ENCODE measurements at places on chromosomes 12 and 14. TPM values are rescaled to one million over a fixed set of nuclear protein-coding genes. Genes with fewer than 3 reads are reported as not detected.

GRCh38 chr12:75812271-75813018 lies 219.1 kb downstream of the PHLDA1 start:
- no peak for DNase-seq
- H3K27ac ChIP-seq: no peak overlapping the region
- H3K27me3 ChIP-seq: peaks cover 4% of the 10 kb centered on the region
- no peak overlapping the region for H3K4me3 ChIP-seq

DNA sequence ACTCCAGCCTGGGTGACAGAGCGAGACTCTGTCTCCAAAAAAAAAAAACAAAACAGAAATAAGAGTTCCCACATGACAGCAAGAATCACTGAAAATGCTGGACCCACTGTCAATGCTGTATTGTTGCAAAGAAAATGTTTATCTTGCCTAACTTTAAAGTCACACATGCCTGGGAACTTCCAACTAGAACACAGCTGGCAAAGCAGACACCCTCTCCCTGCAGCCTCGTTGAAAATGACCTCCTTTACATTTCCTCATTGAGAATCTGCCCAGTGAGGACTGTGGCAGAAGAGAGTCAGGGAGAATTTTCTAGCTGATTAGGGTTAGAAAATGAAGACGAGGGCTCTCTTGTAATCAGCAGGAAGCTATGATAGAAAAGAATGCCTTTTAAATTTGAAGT lies 42.8 kb upstream of the TCL1A start:
- no peak overlapping the region for H3K27ac ChIP-seq
- DNase-seq: no peak
- no peaks in the 10 kb centered on the region for H3K4me1 ChIP-seq
- H3K27me3 ChIP-seq: no peaks in the 10 kb centered on the region

DNA sequence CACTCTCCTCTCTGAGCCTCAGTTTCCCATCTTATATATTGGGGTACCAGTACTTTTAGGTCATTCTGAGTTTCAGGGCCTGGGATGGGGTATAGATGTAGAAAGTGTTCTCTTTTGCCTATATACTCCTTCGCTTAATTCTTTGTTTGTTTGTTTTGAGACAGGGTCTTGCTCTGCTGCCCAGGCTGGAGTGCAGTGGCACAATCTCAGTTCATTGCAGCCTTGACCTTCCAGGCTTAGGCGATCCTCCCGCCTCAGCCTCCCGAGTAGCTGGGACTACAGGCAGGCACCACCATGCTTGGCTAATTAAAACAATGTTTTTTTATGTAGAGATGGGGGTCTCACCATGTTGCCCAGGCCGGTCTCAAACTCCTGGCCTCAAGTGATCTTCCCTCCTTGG lies 152.1 kb downstream of the AACS start:
- no peak for DNase-seq
- H3K4me1 ChIP-seq: no peaks in the 10 kb centered on the region
- no peak overlapping the region for H3K27ac ChIP-seq
- H3K36me3 ChIP-seq: no peaks in the 10 kb centered on the region
- H3K27me3 ChIP-seq: peaks cover 19% of the 10 kb centered on the region
- no peak overlapping the region for H3K4me3 ChIP-seq

DNA sequence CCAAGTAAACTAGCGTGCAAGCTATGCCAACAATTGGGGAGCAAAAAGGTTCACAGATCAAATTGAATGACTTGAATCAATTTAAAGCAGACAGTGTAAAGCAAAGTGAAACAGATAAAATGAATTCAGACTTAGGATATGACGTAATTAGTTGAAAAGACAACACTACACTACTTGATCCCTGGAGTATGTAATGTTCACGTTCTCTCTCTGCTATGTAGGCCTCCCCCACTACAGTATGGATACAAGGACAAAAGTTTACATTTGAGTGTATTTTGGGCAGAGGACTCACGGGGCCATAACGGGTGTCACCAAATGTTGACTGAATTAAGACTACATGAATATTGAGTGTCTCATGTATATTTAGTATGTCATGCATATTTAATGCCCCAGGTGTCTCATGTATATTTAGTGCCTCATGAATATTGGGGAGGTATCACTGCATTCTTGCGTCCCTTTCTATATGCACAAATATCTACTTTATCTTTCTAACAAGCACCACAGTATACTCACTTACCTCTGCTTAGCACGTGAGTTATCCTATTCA lies 44.5 kb downstream of the RERGL start:
- H3K36me3 ChIP-seq: no peaks in the 10 kb centered on the region
- H3K4me3 ChIP-seq: no peak overlapping the region
- no peak overlapping the region for H3K27ac ChIP-seq
- H3K27me3 ChIP-seq: no peaks in the 10 kb centered on the region
- no peaks in the 10 kb centered on the region for H3K4me1 ChIP-seq

DNA sequence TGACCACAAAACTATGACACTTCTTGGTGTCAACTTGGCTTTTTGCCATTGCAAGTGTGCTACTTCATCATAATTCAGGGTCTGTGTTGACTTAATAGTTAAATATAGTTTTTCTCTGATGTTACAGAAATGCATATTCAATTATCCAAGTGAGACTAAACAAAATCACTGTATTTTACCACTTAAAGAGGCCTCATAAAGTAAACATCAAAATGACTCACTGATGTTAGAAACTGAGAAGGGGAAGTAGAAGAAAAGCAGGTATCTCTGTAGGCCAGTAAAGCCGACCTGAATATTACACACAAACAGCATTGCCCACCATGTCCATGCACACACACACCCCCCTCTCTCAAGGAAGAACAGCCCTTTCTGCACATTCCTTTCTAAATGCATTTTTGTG lies 55.4 kb downstream of the RPAP3 start:
- no peak overlapping the region for H3K4me3 ChIP-seq
- no peaks in the 10 kb centered on the region for H3K36me3 ChIP-seq
- H3K4me1 ChIP-seq: peaks cover 13% of the 10 kb centered on the region

GRCh38 chr12:39010406-39010805 lies 105.0 kb upstream of the CPNE8 start:
- DNase-seq: no peak
- no peak overlapping the region for H3K4me3 ChIP-seq
- H3K27ac ChIP-seq: no peak overlapping the region
- H3K27me3 ChIP-seq: no peaks in the 10 kb centered on the region
- H3K4me1 ChIP-seq: no peaks in the 10 kb centered on the region

GRCh38 chr14:74242021-74242779 lies 3.0 kb downstream of the VSX2 start:
- H3K27ac ChIP-seq: no peak overlapping the region
- H3K4me1 ChIP-seq: peaks cover 23% of the 10 kb centered on the region
- H3K27me3 ChIP-seq: peaks cover 91% of the 10 kb centered on the region

- H3K4me3 ChIP-seq: no peak overlapping the region
- no peak overlapping the region for H3K27ac ChIP-seq
- no peaks in the 10 kb centered on the region for H3K36me3 ChIP-seq
- no peaks in the 10 kb centered on the region for H3K4me1 ChIP-seq
Measured at GRCh38 chr12:8899830-8900229, 14.5 kb upstream of the PHC1 start.

DNA sequence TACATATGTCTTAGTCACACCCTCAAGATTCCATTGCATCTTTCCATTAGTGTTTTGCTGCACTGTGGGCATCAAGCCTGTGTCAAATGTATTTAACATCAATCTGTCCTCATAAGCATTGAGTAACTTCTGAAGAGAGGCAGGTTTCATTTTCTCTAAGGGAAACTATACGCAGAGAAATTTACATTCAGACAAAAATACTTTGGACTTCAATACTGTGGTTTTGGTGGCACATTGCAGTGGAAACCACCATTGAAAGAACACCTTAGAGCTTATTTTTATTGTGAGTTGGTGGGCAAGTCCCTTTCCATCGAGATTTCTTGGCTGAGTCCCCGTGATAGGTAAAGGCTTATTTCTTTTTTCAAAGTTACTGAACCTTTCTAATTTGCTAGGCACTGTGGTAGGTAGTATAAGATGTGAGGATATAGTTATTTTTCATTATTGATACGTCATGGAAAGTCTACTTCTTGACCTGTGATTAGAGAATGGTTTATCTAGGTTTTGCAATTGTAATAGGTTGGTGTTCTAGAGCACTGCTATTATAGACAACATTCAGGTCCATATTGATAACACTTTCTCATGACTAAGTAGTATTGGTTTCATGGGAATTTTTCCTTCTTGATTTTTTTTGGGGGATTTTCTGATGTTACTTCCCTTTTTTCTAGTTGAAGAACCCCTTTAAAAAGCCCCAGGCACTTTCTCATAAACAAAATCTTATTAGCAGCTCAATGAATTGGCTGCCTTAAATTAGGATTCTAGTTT lies 81.9 kb downstream of the CFAP54 start:
- no peak overlapping the region for H3K27ac ChIP-seq
- no peak for DNase-seq
- H3K4me3 ChIP-seq: no peak overlapping the region
- no peaks in the 10 kb centered on the region for H3K4me1 ChIP-seq

- H3K4me1 ChIP-seq: no peaks in the 10 kb centered on the region
- no peak overlapping the region for H3K27ac ChIP-seq
- no peak for DNase-seq
- peaks cover 47% of the 10 kb centered on the region for H3K36me3 ChIP-seq
- no peaks in the 10 kb centered on the region for H3K27me3 ChIP-seq
Measured at GRCh38 chr12:11849757-11850504, 200.5 kb downstream of the ETV6 start.

The PLCZ1 gene
- total RNA-seq: not detected

The KRT72 gene
- not detected for total RNA-seq

The TOMM20L gene
- total RNA-seq: not detected

The SMCO2 gene
- 0.38 TPM for total RNA-seq

The HNRNPA1 gene
- total RNA-seq: 498 TPM

The LGMN gene
- 140 TPM for total RNA-seq

The CLEC1A gene
- 15.0 TPM for total RNA-seq

The SLCO1B3 gene
- not detected for total RNA-seq

All from upper lobe of right lung (tissue), 1 donor.